GOT3 (cell line): ENCODE measurements at places on chromosomes 7 and 10.

DNA sequence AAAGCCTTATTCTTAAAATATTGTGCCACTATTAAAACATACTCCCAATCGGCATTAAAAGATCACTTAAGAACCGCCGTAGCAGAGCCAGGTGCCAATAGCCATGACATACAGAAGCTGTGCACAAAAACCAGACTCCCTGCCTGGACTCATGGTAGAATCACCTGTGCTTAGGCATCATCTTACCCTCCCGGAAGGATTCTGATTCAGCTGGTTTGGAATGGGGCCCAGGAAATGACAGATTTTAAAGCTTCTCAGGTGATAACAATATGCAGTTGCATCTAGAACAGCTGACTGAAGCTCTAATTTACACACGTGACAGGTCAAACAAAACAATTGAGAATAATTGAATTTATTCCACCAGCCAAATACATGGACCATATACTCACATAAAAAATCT lies 10.7 kb downstream of the A1CF start:
- no peak for DNase-seq

- no peak for DNase-seq
Observed at GRCh38 chr10:43201545-43202131, 63.4 kb downstream of the CSGALNACT2 start.

DNA sequence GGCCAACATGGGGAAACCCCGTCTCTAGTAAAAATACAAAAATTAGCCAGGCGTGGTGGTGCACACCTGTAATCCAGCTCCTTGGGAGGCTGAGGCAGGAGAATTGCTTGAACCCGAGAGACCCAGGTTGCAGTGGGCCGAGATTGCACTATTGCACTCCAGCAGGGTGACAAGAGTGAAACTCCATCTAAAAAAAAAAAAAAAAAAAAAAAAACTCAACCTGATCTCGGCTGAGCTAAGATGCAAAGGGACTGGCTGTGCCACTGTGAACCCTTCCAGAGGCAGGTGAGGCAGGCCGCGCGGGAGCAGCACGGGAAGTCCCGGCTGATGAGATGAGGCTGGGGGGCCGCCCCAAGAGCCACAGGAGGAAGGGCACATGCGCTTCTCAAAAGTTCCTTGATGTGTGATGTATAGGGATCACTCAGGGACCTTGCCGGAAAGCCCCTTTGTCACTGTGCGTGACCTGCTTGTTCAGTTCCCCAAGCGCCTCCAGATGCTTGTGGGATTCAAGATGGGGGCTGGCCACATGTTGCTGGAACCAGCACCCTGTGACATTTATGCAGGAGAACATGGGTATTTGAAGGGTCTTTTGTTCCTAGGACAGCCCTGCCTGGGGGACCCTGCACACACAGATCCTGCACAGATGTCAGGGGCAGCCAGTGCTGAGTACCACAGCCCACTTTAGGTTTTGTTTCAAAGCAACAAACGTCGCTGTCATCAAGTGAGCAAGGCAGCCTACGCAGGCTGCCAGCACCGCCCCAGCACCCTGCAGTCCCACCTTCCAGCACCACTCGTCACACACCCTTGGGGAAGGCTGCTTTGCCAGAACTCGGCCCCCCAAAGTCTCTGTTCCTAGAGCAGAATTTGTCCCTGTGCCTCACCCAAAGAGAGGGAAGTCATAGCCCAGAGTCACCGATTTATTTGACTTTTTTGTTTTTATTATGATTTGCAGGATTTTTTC lies 74.8 kb upstream of the SH2B2 start:
- no peak for DNase-seq

DNA sequence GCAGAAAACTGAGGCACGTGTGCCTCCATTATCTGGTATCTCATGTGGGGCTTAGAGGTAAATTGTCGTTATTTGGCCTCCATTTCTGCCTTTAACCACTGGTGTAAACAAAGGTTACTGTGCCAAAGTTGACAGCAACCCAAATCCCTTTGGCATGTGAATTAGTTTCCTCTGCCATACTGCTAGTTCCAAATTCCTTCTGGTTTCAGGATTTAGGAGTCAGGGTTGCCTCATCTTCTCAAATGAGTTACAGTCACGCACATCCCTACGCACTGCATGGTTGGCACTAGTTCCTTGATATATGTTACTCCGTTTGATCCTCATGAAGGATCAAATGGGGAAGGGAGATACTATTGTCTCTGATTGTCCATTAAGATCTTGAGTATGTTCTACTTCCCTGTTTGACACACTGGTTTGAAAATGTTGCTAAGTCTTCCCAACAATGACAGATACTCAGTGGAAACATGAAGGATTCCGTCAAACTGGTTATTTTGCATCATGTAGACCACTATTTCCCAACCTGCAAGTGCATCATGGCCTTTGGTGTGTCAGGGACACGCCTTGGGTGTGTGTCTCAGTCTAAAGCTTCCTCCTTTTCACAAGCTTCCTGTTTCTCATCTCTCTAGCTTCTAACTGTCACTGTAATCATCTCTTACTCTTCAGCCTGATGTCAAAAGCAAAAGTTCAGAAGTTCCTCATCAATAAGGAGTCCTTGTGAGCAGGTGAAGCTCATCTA lies at the start of gene LIPN:
LIPN (plus strand) TSS at position 655 of the 736 bp plus-strand sequence. CDS start 1,386 bp downstream, outside the sequence.
- DNase-seq = no peak

- no peak for DNase-seq
Observed at GRCh38 chr10:95414844-95415485, 124.2 kb upstream of the PDLIM1 start.

- no peak for DNase-seq
Observed at GRCh38 chr7:78099715-78100394, 301.3 kb downstream of the PHTF2 start.

- DNase-seq = no peak
Observed at GRCh38 chr7:39333701-39334100, 232.5 kb upstream of the YAE1 start.
